ENCODE measurements at places on chromosomes 3 and 15.

DNA sequence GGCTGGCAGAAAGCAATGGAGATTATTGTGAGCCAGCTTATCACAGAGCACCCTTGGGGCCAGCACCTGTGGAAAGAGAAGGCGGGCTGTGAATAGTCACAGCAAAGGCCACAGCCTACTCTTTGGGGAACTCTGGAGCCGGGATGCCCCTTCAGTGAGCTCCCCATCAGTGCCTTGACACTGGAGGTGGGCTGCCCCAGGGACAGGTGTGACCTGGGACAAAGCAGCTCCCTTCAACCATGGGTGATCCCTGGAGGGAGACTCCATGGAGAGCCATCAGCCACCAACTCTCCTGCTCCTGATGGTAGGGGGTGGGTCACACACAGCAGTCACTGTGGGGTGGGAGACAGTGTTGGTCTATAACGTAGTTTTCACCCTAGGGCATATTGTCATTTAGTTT is 5.8 kb downstream of the TTC21A start:
- no peak for DNase-seq

GRCh38 chr3:62467966-62468722 is 94.8 kb upstream of the FEZF2 start:
- no peak for DNase-seq

DNA sequence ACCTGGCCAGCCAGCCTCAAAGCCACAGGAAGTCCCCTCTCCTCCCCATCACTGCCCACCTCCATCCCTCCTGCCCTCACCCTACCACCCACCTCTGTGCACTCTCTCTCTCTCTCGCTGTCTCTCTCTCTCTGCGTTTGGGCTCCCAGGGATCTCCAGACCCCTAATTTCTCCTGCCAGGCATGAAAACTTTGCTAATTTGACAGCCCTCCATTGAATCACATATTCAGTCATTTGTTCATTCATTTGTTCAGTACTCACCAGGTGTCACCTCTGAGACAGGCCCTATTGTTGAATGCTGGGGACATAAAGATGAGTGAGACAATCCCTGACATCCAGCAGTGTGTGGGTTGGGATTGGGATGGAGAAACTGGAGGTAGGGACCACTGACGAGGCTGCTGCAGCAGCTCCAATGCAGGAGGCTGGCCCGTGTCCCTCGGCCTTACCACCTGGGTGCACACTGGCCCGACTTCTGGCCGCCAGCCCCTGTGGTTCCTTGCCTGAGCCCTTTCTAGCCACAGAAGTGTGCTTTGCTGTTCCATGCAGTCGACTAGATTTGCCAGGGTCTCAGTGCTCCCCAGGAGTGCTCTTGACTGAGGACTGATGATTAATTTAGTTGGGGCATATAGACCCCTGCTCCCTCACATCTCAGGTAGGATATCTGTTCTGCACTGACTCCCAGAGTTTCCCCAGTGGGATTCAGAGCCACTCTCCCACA is 38.6 kb upstream of the TSEN2 start:
- DNase-seq = no peak

- no peak for DNase-seq
These were observed 136.9 kb downstream of the PDE8A start for GRCh38 chr15:85118581-85118980.

DNA sequence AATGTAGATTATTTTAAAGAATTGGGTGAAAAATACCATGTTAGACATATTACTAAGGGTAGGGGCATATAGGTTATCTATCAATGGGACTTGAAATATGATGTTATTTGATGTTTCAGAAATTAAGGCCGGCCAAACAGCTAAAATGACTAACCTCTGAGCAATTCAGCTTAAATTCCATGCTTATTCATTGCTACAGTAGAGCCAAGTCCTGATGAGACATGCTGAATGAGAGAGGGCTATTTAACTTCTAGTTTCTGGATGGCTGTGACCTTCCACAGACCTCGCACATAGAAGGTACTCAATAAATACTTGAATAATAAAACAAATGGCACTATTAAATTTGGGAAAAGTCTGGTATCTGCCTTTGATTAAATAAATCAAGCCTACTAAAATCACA is 175.6 kb upstream of the WNT5A start:
- DNase-seq = no peak

DNA sequence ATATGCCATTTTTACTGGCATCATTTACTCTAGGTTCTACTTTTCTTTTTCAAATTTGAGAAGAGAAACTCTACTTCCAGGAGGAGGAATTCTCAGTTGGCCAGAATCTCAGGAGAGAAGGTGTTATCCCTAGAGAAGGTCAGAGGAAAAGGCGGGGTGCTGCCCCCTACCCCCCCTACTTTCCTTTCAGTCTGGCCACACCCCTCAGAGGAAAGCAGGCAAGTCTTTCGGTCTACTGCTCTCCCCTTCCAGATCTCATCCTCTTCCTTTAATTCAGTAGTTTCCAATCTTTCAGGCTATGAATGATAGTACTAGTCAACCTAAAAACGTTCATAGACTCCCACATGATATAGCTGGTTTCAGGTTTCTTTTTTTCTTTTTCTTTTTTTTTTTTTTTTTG is 366.5 kb upstream of the TBL1XR1 start:
- no peak for DNase-seq

- no peak for DNase-seq
These were observed 88.9 kb downstream of the TBC1D2B start for GRCh38 chr15:77988347-77989295.

DNA sequence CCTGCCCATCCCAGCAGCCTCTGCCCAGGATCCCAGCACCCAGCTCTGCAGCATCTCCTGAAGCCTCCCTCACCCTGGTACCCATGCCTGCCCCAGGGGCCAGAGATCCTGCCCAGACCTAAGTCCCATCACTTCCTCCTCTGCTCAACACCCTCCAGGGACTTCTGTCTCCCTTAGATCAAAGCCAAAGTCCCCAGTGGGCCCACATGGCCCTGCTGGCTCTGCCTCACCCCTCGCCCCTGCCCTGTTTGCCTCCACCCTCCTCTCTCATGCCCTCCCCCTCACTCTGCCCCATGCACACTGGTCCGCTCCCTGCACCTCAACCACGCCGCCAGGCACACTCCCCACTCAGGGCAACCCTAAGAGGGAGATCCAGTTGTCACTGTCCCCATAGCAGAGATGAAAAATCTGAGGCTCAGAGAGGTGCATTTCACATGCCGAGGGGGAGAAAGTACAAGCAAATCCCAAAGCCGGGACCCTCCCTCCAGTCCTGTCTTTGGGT is 146.5 kb downstream of the NUP210 start:
- no peak for DNase-seq

DNA sequence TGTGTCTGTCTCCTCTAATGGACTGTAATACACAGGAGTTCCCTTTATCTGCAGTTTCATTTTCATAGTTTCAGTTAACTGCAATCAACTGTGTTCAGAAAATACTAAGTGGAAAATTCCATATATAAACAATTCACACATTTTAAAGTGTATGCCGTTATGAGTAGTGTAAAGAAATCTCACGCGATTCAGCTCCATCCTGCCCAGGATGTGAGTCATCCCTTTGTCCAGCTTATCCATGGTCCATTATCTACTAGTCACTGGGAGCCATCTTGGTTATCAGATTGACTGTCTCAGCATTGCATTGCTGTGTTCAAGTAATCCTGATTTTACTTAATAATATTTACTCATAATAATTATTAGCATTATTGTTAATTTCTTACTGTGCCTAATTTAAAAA is 14.5 kb downstream of the ZPLD1 start:
- no peak for DNase-seq

GRCh38 chr15:74343127-74343796 is 24.2 kb downstream of the CYP11A1 start:
- no peak for DNase-seq

GRCh38 chr3:78277220-78277619 is 1237.3 kb downstream of the ROBO2 start:
- no peak for DNase-seq

DNA sequence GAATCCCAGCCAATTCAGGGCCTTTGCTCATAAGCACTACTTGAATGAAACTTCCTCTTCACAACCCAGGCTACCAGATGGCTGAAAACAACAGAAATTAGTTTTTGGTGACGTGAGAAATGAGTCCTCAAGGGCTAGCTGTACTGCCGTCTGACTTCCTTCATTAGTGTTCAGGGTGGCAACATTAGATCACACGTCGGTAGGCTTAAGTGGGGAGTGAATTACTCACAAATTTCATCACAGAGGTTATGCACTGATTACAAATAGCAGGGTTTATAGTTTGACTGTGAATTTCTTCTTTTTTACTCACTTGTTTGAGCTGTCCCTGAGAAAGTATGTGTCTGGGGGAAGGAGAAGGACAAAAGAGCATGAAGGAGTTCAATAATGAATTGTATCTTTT is 397.2 kb downstream of the GAP43 start:
- DNase-seq = no peak

DNA sequence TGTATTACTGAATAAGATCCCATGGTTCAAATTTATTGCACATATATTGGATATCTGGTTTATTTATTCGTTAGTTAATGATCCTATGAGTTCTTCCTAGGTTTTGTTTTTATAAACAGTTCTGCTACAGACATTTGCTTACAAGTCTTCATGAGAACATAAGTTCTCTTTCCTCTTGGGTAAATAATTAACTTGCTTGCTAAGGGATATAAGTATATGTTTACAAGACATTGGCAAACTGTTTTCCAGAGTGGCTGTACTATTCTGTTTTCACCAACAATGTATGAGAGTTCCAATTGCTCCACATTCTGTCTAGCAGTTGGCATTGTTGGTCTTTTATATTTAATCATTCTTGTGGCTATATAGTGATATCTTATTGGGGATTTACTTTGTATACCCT is 341.8 kb upstream of the GBE1 start:
- no peak for DNase-seq

GRCh38 chr15:77118882-77119321 is 48.0 kb upstream of the TSPAN3 start:
- DNase-seq = no peak

GRCh38 chr3:108123326-108123725 is 32.5 kb upstream of the CD47 start:
- DNase-seq = no peak

- no peak for DNase-seq
These were observed 96.9 kb upstream of the RPL32 start for GRCh38 chr3:12938258-12938711.

DNA sequence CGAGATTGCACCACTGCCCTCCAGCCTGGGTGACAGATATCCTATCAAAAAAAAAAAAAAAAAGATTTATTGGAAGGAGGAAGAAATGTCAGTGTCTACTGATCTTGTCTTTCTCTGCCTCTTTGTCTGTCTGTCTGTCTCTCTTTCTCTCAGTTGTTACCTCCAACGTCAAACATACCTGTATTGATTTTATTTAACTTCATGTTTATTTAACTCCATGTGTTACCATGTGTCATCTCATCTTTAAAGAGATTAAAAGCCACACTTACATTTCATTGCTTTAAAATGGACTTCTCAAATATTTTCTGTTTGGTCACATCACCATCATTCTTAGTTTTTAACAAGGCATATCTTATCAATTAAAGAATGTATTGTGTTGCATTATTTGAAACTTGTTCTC is 9.4 kb downstream of the CLDN11 start:
- DNase-seq = no peak

DNA sequence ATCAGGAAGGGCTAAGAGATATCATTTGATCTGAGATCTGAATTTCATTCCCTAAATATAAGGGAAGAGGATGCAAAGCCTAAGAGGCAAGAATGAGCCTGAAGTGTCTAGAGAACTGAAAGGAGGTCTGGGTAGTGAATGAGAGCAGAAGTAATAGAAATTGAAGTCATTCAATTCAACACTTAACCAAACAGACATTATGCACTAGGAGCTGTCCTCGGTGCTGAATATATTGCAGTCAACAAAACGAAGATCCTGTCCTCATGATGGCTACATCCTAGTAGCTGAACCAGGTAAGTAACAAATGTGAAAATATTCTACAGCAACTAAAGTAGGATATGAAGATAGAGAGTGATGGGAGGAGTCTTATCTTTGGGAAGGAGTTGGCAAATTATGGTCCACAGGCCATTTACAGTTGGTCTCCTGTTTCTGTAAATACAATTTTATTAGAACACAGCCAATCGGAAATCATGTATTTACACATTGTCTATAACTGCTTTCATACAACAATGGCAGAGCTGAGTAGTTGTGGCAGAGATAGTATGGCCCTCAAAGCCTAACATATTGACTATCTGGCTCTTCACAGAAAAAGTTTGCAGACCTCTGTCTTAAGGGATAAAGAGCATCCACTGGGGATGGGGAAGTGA is 192.9 kb upstream of the CADPS start:
- DNase-seq = no peak

DNA sequence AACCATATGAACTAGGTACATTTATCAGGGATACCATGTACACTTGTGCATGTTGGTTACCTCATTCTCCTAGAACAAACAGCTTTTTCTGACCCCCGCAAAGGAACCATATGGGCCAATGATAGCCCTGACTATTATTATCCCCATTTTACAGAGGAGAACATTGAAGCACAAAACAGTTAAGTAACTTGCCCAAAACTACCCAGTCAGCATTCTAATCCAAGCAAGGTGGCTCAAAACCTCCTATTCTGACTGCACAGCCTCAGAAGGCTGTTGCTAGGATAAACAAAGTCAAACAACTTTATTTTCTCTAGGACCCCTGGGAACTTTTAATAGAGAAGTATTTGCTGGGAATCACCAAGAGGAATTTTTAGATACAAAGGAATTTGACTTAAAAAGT is 36.7 kb downstream of the CFAP44 start:
- no peak for DNase-seq

Data from activated CD8-positive, alpha-beta memory T cell treated with anti-CD3 and anti-CD28 coated beads for 1 hour (primary cell).